ENCODE measurements at places on chromosomes 16 and 17.

- no peak for DNase-seq
Measured at GRCh38 chr16:101586-101985, 23.6 kb downstream of the MPG start.

GRCh38 chr17:76515274-76515949, 14.2 kb upstream of the RHBDF2 start:
- no peak for DNase-seq

DNA sequence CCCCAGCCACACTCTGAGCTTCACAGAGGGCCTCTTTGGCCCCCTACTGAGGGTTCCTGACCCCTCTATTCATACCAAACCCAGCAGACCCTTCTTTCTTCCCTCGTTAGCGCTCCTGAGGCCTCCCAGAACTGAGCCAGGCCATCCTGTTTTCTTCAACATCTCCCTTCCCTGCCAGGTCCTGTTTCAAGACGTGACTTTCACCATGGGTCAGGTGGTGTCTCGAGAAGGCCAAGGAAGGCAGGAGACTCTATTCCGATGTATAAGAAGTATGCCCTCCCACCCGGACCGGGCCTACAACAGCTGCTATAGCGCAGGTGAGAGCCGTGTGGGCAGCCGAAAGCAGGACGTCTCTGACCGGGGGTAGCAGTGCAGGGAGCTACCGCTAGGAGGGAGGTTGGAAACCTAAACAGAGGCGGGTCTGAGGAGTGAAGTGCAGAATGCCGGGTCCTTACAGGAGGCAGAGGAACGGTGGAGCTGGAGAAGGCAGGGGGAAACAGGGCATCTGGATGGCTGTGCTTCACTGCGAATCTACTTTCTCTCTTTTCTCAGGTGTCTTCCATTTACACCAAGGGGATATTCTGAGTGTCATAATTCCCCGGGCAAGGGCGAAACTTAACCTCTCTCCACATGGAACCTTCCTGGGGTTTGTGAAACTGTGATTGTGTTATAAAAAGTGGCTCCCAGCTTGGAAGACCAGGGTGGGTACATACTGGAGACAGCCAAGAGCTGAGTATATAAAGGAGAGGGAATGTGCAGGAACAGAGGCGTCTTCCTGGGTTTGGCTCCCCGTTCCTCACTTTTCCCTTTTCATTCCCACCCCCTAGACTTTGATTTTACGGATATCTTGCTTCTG, 1.3 kb upstream of the SENP3 start:
- no peak for DNase-seq

DNA sequence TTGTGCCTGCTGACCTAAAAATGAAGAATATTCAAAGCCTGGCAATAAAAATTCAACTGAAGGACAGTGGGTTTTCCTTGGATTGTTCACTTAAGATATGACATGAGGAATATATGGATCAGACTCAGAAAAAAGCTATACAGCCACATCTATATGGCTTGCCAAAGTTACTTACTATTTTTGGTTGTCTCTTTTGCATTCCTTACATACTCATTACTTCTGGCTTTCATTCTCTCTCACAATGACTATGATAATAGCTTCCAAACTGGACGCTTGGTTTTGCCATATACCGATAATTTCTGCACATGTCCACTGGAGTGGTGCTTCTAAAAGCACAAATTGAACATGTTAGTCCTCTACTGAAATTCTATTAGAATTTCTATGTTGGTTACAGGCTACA, 664.9 kb downstream of the CDH8 start:
- DNase-seq, result no peak

DNA sequence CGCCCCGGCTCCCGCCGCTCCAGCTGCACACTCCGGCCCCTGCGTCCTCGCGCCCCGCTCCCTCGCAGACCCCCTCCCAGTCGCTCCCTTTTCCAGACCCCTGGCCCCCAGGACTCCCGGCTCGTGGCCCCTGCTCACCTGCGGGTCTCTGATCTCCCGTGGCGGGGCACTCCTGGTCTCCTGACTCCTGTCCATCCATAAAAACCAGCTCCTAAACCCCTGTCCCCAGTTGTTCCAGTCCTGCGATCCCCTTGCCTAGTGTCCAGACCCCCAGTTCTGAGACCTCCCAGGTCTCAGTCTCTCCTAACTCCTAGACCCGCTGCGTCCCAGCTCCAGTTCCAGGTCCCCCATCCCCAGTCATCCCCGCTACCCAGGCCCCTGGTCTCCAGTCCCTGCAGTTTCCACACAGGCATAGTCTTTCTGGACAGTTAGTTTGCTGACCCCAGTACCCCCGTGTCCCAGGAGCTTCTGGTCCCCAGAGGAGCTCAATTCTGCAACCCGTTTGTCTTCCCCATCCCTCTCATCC, 379 bp downstream of the SNX29 start:
- DNase-seq, result no peak

Measured in occipital lobe (tissue), 3 donors.